T-cell (primary cell): ENCODE measurements at places on chromosomes 7 and 10. TPM values are rescaled to one million over a fixed set of nuclear protein-coding genes. Genes with fewer than 3 reads are reported as not detected.

LRRTM3 gene
- total RNA-seq: not detected

DNA sequence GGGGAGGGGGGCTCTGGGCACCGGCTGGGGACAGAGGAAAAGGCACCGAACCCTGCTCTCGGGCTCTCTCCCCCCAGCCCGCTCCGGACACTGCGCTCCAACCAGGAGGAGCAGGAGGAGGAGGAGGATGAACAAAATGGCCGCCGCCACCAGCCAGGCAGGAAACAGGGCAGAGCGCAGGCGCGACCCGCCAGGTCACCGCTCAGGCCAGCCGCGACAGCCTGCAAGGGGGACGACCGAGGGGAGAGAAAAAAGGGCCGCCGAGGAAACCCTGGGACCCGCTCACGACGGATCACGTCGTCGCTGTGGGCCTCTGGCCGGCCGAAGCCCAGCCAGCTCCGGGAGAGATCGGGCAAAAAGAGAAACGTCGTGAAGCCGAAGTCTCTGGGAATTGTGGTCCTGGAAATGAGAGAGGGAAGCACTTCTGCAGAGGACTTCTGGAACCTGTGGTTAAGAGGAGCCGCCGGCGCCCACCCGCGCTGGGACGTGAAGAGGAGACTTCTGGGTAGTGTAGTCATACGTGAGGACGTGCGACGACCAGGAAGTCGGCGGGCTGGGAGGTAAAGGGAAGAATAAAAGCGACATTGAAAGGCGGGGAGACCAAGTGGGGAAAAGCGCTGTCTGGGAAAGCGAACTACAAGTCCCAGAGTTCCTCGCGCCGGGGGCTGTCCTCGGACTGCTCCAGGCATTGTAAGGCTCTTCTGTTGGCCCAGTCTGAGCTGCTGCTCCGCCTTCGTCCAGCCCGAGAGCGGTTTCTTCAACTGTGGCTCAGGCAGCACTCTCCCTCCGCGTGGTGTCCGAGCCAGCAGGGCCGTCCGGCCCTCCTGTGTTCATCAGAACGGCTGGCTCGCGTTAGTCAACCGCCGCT lies at the start of gene TIAL1:
TSS of gene TIAL1 (minus strand) at position 428 of the 868 bp plus-strand sequence. CDS start 499 bp downstream, outside the sequence.
- peak; percentile 81 for DNase-seq

DNA sequence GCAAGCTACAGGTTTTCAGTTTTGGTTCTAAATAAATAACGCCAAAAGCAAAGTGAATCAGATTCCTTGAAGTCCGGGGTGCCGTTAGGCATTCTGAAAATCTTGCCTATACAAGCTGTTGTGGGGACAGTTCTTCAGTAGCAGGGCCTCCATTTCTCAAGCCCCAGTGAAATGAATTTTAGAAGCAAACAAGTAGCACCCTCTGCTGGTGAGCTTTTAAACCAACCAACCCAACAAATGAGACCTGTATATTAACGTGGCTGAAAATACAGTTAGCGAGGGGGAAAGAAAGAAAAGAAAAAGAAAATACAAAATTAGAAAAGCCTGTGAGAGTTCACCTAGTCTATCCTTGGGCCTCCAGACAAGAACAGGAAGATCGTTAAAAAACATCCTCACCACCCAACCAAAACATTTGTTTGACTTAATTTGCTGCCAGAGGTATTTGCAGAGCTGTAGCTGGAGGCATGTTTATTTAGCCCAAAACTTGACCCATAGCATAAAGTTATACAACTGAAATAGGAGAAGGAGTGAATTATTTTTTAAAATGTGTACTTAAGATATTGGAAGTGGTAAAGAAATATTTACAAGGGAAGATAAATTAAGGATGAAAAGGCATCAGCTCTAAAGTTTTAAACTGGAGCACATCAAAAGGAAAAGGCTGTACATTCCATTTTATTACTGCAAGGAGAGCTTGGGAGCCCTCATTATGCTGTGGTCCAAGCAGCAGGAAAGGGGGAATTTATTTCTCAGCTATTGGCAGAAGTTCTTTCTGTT lies 98.9 kb downstream of the DYNC1I1 start:
- no peak for DNase-seq

RET gene
- not detected for total RNA-seq

PGAM2 gene
- 2.4 TPM for total RNA-seq

DNA sequence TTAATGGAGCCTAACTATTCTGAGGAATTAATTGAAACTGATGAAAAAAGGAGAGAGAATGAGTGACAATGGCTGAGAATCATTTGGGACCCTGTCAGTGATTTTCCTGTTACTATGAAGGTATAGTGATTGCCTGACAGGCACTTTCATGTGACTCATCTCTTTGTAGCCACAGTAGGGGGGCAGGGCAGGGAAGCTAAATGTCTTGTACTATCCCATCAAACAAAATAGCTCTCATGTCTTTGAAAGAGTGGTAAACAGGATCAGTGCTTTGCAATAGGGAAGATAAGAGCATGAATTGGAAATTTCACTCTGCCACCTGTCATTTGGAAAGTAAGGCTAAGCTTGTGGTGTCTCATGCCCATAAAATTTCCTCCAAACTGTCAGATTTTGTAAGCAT lies 94.5 kb upstream of the GSDME start:
- DNase-seq: no peak

GRCh38 chr7:15199482-15199881 lies 296.9 kb upstream of the DGKB start:
- DNase-seq: no peak

DNA sequence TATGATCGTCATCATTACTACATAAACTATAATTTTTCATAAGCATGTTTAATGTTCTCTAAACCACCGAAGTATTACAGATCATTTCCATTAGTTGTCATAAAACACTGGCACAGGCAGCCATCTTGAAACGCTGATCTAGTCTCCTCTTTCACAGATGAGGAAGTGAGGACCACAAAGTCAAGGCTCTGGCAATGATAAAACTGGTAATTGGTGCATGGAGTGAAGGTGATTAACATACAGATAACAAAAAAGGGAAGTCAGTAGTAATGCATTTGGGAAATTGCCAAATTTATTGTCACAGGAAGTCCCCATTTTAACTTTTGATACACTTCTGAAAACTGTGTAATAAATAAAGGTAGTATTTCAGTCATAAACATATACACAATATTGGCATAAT lies 49.3 kb downstream of the FBXL13 start:
- no peak for DNase-seq

- DNase-seq: no peak
Observed at GRCh38 chr10:96473866-96474265, 39.9 kb downstream of the TLL2 start.

- no peak for DNase-seq
Observed at GRCh38 chr10:124652701-124653100, 91.5 kb downstream of the FAM53B start.

GRCh38 chr10:82738592-82738991 lies 863.6 kb downstream of the NRG3 start:
- DNase-seq: no peak

ASB10 gene
- total RNA-seq: not detected

DNA sequence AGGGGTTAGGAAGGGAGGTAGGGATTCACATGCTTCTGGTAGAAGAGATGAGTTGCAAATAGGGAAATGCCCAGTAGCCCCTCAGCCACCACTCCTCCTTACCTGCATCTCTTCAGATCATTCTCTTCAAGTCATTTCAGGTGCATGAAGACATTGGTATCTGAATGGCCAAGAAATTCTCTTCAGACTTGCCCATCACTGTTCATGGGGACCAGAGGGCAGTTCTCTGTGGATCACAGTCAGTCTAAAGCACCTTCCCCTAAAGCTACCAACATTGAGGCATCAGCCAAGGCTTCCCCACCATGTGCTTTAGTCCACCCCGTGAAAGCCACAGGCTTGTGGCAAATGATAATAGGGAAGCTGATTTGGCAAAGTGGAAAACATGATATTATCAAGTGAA lies 319.4 kb upstream of the ZNF32 start:
- no peak for DNase-seq

- peak; percentile 70 for DNase-seq
Observed at GRCh38 chr7:55309040-55309991, 55.8 kb upstream of the LANCL2 start.

- no peak for DNase-seq
Observed at GRCh38 chr10:107103174-107104025, 61.1 kb downstream of the SORCS1 start.

DNA sequence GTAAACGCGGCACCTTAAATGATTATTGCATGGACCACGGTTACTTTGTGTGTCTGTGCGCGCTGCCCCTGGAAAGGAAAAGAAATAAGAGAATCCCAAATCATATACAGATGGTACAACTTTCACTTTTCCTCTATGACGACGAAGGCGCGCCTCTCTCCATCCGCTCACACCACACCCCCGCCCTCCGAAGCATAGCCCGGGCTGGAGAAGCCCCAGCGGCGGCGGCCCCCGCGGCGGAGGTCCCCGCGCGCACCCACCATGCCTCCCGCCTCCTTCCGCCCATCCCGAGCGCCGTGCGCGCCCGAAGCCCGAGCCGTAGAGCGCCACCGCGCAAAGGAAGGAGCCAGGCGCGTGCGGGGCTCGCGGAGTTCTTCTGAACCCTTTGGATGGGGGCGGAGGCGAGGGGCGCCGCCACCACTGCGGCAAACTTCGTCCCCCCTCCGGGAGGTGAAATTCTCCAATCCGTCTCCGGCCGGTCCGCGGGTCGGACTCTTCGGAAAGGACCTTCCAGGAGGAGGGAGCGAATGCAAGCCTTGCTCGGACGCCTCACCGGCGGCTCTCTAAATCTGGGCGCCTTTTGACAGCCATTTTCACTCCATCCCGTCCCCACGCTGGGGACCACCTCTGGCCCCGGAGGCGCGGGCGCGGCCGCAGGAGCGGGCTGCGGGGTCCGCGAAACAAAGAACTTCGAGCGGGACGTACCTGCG lies 588 bp downstream of the GLI3 start:
- no peak for DNase-seq

DNA sequence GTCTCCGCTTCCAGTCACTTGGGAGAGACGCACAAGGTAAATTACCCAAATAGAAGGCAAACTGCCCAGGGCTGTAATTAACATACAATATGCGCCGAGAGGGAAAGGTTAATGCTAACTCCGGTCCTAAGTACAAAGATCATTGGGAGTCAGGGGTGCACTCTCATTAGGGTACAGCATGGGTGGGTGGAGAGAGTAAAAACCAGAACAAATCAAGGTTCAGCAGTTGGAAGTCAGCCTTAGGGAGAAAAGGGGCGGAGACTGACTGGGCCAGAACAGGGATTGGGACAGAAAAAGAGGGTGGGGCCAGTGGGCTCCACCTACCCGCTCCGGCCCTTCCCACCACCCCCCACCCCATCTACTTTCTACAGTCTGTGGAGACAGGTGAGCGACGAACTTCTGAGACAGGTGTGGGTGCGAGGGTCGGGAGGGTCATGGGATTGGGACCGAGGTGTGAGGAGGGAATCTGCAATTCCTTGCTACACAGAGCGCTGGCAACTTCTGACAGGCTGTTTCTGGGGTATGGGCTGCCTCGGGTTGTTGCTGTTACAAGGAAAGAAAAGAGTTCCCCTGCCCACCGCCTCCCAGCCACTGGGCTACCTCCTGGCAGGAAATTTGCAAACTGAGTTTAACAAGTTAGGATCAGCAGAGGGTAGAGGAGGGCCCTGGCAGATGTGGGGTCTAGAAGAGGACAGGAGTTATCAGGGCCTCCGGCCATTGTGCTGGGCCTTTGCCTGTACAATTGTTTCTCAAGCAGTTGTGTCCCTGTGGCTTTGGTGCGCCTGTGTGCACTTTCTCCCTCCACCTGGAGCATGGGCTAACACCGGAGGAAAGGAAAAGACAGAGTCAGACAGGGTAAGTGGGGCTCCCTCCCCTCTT lies at the start of gene TMEM139:
TSS of gene TMEM139 (plus strand) at position 368 of the 879 bp plus-strand sequence. CDS start 1,000 bp downstream, outside the sequence.
- DNase-seq: no peak

DNA sequence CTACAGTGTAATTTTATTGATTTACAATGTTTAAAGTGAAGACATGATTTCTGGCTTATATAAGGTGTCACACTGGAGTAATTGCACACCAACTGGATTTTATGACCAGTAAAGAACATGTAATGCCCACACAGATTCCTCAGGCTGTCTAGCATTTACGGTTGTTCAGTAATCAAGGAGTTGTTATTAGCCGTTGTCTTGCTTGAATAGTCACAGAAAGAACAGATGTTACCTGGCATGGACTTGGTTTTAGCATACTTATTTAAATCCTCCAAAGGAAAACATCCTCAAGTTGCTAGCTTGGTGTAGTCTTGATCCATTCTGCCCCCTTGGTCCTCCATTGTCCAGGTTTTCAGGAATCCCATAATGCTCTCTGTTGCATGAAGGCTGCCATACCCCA lies 65.8 kb downstream of the POU6F2 start:
- DNase-seq: no peak

TACR2 gene
- not detected for total RNA-seq

CRYGN gene
- total RNA-seq: 1.0 TPM

- no peak for DNase-seq
Observed at GRCh38 chr10:43912469-43912868, 263.8 kb upstream of the ZNF32 start.

DNA sequence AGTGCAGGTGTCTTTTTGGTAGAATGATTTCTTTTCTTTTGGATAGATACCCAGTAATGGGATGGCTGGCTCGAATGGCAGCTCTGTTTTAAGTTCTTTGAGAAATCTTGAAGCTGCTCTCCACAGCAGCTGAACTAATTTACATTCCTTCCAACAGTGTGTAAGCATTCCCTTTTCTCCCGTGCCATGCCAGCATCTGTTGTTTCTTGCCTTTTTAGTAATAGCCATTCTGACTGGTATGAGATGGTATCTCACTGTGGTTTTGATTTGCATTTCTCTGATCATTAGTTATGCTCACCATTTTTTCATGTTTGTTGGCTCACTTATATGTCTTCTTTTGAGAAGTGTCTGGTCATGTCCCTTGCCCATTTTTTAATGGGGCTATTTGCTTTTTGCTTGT lies 486.3 kb downstream of the GALNT17 start:
- DNase-seq: no peak

DNA sequence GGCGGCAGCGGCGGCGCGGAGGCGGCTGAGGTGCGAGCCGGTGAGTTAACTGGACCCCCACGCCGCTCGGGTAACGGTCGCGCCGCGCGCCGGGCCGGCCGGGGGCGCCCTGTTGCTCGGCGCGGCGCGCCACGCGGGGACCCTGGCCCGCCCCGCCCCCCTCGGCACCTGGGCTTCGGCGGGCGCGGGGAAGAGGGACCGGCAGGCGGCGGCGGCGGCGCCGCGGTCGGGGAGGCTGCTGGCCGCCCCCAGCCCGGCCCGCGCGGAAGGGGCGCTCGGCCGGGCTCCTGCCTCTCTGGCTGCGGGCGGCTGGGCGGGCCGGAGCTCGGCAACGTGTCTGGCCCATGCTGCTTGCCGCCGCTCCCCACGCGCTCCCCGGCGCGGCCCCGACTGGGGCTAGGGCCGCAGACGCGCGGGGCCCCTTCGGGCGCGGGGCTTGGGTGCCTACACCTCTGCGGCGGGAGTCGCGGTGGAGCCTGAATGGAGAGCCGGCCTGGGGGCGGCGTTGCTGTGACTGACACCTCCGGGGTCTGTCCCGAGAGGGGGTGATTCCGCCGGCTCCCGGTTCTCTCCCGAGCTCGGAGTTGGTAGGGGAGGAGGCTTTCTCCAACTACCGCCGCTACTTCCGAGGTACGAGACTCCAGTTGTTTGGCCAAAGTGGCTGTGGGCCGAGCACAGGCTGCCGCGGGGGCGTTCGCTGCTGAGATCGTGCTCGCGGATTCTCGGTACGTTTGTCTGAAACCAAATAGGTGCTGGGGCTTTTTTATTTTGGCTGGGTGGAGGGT lies 494 bp downstream of the PALS2 start:
- DNase-seq: peak; percentile 44
